CD4-positive, alpha-beta T cell treated with Interferon gamma for 1 hour (primary cell): ENCODE measurements at places on chromosomes 4 and X.

GRCh38 chr4:95636061-95636460, 87.3 kb upstream of the UNC5C start:
- DNase-seq: no peak

DNA sequence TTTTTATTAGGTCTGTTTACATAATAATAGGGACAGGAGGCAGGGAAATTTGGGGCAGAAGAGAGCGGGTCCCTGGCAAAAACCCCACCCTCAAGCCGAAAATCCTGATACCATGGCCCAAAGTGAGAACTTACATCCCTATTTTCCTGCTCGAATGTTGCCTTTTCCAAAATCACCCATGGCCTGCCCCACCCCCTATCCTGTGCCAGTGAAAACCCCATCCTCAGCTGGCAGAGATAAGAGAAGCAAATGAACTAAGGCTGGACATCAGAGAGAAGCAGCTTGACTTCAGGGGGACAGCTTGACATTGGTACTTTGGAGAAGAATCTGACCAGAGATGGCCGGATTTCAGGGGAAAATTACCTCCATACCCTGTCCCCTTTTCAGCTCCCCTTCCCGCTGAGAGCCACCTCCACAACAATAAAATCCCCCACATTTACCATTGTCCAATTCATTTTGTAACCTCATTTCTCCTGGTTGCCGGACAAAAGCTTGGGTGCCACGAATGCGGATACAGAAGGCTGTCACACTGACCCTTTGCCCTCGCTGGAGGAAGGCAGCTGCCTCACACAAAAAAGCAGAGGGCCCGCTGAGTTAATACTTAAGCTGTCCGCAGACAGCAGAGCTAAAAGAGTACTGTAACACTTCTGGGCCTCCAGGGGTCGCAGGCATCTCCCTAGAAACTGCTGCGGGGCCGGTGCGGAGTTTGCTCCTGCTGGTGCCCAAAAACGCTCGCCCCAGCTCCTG, 196.2 kb downstream of the SNCA start:
- no peak for DNase-seq

DNA sequence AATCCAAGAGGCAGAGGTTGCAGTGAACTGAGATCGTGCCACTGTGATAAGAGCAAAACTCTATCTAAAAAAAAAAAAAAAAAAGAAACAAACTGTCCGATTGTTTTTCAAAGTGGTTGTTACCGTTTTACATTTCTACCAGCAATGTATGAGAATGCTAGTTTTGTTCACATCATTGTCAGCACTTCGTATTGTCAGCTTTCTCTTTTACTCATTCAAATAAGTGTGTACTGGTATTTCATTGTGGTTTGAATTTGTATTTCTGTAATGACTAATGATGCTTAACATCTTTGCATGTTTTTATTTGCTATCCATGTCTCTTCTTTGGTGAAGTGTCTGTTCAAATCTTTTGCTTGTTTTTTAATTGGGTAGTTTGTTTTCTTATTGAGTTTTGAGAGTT, 65.8 kb downstream of the GPR101 start:
- DNase-seq: no peak

- DNase-seq: no peak
Observed at GRCh38 chr4:111847296-111848008, 297.8 kb upstream of the FAM241A start.

DNA sequence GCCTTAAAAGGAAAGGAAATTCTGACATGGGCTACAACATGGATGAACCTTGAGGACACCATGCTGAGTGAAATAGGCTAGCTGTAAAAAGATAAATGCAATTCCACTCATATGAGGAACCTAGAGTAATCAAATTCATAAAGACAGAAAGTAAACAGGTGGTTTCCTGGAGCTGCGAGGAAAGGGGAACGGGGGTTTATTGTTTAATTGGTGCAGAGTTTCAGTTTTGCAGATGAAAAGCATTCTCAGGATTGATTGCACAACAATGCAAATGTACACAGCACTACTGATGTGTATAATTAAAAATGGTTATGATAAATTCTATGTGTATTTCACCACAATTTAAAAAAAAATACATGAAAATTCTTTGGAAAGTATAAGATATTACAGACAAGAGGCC, 24.0 kb downstream of the PLRG1 start:
- DNase-seq: no peak

GRCh38 chr4:88077911-88078524, 70.6 kb downstream of the PKD2 start:
- no peak for DNase-seq

DNA sequence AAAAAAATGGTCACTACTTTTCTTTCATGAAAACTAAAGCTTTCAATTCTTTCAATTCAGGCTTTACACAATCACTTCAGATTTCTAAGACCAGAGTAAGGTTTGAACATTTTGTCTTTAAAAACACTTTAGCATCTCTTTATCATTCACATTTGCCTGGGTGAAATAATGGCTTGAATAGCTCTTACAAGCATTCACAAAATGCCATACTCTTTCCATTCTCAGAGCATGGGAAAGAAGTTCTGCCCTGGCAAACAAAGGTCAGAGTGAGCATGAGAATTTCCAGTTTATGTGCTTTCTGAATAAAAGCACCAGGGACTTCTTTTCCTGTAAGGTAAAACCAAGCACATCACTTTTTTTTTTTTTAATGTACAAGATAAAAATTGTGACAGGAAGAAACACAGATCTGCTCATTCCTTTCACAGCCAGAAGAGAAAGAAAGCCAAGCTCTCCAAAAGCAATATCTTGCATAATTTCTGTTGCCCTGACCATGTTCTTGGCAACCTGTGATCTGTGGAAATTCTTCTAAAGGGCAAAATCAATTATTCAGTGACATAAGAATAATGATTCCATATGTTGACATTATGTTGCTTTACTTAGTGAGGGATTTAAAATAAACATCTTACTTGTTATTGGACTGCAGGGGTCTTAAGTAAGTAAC, 64.8 kb downstream of the CD40LG start:
- DNase-seq: no peak

DNA sequence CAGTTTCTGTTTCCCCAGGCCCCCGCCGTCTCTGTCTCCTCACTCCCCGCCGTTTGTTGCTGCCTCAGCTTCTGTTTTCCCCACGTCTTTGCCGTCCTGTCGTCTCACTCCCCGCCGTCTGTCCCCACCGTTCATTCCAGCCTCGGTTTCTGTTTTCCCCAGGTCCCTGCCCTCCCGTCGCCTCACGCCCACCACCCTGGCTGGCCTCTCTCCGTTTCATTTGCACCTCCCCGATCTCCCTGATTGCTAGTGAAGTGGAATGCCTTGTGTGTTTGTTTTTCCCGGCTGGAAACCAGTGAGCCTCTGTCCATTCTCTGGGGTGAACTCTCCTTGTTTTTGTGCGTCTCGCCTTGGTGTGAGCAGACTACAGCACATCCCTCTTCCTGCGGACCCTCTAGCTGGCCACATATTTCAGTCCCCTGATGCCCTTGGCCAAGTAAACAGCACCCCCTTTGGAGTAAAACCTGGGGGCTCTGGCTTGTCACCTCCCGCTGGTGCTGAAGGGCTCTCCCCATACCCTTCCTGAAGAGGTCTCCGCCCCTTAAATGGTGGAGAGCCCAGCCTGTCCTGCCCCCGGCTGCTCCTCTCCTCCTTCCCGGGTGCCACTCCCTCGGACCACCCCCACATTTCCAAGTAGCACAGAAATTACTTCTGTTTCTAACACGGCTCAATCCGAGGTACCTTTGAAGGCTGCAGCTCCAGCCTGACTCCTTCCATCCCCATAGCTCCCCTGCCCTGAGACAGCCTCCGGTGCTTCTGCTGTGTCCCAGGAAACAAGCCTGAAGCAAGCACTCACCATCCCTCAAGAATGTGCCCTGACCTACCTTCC, 13.2 kb downstream of the TMEM175 start:
- DNase-seq: no peak

- DNase-seq: no peak
Observed at GRCh38 chrX:137575596-137576255, 9.8 kb downstream of the ZIC3 start.

DNA sequence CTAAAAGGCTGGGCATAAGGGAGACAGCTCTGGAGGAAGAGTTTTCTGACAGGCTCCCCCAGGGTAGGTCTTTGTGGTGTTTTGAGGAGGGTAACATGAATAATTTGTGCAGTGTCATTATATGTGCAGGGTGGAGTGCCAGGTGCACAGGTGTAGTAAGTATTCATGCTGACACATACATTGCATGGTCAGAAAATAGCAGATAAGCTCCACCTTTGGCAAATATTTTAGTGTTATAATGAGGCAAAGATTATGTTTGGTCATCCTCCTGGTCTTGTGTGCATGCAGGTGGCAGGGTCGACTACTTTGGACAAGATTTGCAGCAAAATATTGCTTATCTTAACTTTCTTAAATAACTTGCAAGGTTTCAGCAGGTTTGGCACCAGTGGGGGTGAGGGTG, 910.4 kb upstream of the PCDH10 start:
- DNase-seq: no peak

DNA sequence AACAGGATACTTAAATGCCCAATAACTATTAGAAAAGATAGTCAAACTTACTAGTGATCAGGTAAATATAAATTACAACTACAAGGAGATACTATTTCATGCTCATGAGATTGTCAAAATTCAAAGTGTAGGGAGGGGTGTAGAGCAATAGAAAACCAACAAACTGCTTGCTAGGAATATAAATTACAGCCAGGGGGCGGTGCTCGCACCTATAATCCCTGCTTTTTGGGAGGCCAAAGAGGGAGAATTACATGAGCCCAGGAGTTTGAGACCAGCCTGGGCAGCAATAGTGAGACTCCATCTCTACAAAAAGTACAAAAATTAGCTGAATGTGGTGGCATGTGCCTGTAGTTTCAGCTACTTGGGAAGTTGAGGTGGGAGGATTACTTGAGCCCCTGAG, 556.5 kb upstream of the NR3C2 start:
- no peak for DNase-seq

DNA sequence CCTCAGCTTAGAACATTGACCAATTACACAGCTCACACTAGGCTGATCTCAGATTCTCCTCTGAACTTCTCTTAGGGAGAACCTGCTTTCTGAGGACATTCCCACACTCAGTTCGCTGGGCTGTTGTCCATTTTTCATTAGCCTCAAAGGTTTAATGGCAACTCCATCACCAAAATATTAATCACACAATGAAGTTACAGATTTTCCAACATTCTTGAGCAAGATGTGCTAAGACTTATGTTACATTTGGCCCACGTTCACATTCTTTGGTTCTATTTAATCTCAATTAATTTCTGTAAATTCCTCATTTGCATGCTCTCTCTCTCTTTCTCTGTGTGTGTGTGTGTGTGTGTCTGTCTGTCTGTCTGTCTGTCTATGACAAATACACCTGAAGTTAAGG, 82.3 kb upstream of the EDNRA start:
- DNase-seq: no peak
